ENCODE measurements at places on chromosomes 4 and X.

GRCh38 chr4:129344058-129344457 lies 248.1 kb downstream of the C4orf33 start:
- no peak for DNase-seq

DNA sequence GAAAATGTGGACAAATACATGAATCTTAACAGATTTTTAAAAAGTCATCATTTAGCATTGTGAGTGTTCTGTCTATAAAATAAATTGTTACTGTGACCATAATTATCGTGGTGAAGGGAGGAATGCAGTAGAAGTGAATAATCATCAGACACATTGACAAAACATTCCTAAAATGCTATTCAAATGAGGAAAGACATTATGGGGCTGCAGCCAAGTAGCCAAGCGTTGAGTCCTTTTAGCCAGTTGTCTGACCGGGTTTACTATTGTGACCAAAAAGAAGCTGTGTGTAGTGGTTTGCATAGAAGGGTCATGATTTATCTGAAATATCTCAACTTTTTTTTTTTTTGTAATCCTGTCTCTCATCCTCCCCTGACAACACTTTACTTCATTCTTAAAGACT lies 19.5 kb downstream of the WWC2 start:
- DNase-seq = no peak

- no peak for DNase-seq
Measured at GRCh38 chr4:107931775-107932321, 499 bp downstream of the CYP2U1 start.

DNA sequence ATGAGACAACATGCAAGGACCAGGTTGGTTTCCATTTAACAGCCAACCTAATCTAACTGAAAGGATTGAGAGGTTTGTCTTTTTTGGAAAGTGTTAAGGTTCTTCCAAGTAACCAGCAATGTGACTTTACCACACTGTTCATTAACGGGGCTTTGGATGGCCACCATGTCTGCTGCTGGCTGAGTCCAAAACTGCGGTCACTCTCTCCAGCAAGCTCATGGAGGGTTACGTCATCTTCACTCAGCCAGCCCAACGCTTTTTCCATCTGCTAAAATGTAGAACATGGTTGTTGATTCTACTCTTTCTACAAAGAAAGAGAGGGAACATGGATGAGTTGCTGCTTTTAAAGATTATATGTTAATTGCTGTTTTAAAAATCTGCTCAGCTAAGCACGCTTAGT lies 11.0 kb downstream of the PKD2 start:
- no peak for DNase-seq

- no peak for DNase-seq
Measured at GRCh38 chrX:7252013-7252610, 104.2 kb upstream of the PUDP start.

DNA sequence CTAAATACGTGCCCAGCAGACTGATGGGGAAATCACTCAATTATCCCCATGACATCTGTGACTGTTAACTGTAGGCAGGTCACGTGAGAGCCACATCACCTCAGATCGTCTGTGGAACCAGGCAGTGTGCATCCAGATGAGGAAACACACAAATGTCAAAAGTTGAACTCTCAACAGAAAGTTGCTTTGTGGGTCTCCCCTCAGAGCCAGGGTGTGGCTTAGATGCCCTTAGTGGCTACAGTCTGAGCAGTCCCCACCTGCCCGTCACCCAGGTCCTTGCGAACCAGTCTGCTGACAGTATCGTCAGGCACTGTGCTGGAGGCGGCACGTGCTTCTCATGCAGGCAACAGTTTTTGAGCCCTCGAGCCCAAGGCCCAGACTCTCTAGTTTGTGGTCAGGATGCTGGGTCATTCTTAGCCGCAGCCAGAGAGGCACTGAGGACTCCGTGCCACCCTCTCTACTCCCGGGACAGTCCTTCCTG lies 10.8 kb downstream of the TMEM187 start:
- no peak for DNase-seq

DNA sequence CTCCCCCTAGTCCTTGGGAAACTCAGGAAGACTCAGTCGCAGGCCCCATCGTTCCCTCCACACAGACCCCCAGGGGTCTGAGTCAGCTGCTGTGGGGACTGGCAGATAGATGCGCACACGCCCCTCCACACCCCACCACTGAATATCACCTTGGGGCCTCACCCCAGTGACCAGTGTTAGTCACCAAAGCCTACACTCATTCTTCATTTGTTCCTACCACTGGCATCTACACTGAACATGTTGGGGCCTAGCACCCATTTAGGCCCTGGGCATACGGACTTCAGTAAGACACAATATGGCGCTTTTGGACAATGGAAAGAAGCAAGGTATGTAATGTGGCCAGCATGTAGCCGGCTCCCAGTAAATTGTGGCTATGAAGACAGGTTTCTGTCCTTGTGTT lies 154.1 kb upstream of the PJA1 start:
- no peak for DNase-seq

DNA sequence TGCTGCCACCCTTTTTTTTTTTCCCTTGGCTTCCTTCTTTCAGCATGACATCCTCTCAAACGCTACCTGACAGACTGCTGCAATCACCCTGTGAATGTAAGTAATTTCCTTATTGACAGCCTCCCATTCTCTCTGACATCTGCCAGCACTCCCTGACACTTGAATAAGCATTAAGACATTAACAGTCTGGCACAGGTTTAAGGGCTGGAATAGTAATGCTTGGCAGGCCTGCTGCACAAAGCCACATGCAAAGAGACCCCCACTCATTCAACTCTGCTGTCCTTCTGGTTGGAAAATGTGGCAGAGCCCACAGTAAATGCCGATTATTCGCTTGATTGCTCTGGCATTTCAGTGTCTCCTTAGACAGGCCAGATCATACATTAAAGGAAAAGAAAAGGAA lies 28.1 kb upstream of the RASGEF1B start:
- no peak for DNase-seq

GRCh38 chr4:81974523-81974922 lies 399.3 kb downstream of the HNRNPD start:
- no peak for DNase-seq

DNA sequence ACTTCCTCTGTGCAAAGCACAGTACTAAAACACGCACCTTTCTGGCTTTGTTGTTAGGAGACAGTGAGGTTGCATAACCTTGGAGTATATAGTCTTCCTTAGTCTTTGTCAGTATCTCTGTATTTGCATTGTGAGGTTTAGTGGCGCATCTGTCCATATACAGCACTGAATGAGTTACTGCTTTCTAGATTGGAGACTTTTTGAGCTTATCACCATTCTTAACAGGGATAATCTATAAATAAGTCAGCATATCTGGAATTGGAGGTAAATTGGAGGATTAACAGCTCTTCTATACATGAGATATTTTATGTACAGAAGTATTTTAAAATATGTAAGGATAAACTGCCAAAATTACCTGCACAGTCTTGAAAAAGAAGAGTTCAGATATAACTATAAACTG lies 4.3 kb downstream of the FHDC1 start:
- DNase-seq = no peak

DNA sequence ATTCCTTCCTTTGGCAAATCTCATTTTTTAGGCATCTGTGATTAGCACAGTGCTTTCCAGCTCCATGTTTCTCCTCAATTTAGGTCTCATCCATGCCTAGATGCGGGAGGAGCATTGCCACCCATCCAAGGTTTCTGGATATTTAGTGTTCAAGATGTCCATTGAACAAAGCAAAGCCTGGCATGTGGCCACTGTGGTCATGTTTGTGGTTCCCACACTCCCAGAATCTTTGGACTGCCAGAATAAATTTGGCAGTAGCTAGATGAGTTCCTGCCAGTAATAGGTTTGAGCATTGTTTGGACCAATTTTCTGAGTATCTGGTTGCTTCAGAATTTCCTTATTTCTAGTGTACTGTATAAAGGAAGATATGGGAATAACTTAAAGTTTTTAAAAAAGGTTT lies 1124.1 kb downstream of the ADGRL3 start:
- DNase-seq = no peak

DNA sequence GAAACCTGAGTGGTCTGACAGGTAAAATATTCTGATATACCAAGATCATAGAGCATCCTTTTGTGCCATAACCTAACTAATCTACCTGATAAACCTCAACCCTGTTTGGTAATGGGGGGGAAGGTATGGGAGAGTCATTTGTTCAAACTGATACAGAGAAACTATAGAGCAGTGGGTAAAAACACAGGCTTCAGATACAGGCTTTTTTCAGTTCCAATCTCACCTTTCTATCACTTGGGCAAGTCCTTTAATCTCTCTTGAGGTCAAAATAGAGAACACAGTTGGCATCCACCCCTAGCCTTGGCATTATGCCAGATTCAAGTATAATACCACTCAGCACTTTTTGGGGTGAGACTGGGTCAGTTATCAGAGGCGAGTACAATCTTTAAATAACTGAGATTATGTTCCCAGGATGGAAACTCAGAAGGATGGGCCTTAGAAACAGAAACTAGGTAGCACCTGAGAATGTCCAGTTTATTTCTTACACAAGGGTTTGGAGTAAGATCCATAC lies 880 bp upstream of the ETDC start:
- DNase-seq = no peak

- no peak for DNase-seq
Measured at GRCh38 chr4:125244848-125245450, 69.8 kb upstream of the FAT4 start.

GRCh38 chr4:115749404-115749803 lies 636.0 kb upstream of the NDST4 start:
- no peak for DNase-seq

DNA sequence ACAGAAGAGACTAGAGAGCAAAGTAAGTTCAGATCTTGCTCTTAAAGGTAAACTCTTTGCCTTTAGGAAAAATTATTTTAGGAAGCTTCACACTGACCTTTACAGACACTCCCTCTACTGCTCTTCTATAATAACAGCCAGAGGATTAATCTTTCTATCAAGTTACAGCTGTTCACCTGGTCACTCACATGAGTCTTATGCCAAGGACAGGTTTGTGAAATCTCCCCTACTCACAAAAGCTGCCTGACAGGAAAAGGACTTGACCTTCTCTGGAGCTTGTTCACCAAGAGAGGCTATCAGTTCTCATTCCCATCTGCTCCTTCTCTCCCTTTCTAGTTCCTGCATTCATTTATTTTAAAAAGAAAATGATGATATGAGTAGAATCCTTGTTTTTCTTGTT lies 117.3 kb downstream of the C4orf51 start:
- DNase-seq = no peak

- no peak for DNase-seq
Measured at GRCh38 chrX:68398291-68398690, 35.0 kb downstream of the OPHN1 start.

- no peak for DNase-seq
Measured at GRCh38 chr4:119697887-119698393, 69.3 kb upstream of the PDE5A start.

GRCh38 chrX:77917294-77917933 lies 6.9 kb downstream of the ATP7A start:
- no peak for DNase-seq

GRCh38 chr4:37359261-37359660 lies 114.7 kb downstream of the NWD2 start:
- DNase-seq = no peak

DNA sequence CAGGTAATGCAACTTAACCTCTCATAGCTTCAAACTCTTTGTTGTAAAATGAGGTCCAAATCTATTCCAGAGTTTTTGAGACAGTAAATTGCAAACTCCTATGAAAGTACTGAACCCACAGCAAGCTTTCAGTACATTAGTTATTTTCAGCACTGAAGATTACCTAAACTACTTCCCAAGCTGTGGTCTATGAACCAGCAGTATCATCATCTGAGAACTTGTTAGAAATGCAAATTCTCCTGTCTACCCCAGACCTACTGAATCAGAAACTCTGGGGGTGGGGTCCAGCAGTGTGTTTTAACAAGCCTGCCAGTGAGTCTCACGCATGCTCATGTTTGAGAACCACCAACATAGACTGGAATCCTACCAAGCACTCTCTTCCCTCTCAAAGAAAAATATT lies 5.7 kb upstream of the CASP6 start:
- no peak for DNase-seq

DNA sequence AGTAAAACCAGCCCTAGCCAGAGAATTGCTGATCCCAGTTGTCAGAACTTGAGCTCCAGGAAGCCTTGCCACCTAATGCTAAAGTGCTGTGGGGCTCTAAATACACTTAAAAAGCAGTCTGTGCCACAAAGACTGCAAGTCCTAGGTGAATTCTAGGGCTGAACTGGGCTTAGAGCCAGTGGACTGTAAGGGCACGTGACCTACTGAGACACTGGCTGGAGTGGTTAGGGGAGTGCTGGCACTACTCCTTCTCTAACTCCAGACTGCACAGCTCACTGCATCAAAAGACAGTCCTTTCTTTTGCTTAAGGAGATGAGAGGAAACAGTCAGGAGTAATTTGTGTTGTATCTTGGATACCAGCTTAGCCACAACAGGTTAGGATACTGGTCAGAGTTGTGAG lies 1240.2 kb downstream of the FAM133A start:
- no peak for DNase-seq

DNA sequence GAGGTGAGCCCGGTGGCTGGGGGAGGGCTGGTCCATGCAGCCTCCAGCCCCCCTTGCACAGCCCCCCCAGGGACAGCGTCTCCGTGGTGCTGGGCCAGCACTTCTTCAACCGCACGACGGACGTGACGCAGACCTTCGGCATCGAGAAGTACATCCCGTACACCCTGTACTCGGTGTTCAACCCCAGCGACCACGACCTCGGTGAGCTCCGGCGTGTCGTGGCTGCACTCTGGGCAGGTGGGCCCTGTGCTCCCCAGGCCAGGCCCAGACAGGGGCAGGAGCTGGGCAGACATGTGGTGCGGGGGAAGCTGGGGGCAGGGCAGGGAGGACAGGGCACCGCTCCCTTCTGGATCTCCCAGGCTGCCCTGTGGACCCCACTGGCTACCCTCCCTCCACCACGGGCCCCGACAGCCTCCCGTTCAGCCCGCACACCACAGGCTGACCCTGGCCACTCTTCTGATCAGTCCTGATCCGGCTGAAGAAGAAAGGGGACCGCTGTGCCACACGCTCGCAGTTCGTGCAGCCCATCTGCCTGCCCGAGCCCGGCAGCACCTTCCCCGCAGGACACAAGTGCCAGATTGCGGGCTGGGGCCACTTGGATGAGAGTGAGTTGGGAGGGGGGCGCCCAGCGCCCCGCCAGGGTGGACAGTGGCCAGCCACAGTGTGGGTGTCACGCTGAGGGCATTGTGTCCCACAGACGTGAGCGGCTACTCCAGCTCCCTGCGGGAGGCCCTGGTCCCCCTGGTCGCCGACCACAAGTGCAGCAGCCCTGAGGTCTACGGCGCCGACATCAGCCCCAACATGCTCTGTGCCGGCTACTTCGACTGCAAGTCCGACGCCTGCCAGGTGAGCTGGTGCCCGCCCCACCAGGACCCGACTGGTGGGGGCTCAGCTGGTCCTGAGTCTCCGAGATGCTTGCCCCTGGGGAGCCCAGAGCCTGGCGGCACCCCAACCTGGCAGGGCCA lies 5.9 kb downstream of the HGFAC start:
- DNase-seq = no peak

- no peak for DNase-seq
Measured at GRCh38 chr4:5869966-5870619, 22.8 kb downstream of the CRMP1 start.

All from omental fat pad (tissue), 4 donors.